ENCODE measurements at places on chromosomes 1 and 21. TPM values are rescaled to one million over a fixed set of nuclear protein-coding genes. Genes with fewer than 3 reads are reported as not detected.
A peak's percentile ranks its signal among the peaks of the same experiment; 100 is the strongest.

DNA sequence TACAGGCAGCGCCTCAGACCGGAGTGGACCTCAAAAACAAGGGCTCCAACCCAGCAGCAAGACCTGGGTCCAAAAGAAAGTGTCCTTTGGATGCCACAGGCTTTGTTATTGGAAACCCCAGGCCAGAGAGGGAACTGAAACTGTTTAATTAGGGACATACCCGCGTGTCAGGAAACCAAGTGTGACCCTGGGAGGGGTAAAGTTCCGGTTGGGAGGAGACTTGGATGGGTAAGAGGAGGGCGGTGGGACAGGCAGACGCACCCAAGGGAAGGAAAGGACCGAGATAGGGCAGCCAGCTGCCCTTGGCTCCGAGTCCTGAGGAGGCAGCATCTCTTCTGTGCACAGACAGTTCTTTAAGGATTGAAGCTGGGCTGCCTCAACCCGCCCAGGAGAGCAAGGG, 71.4 kb downstream of the CDC7 start:
- no peak for DNase-seq
- H3K27ac ChIP-seq, result no peak overlapping the region
- H3K4me1 ChIP-seq, result no peaks in the 10 kb centered on the region

- DNase-seq, result no peak
- no peaks in the 10 kb centered on the region for H3K4me1 ChIP-seq
- H3K4me3 ChIP-seq, result no peak overlapping the region
Measured at GRCh38 chr1:160370561-160371345, 3.9 kb downstream of the NHLH1 start.

Gene MTARC1
- polyA plus RNA-seq, result 2.8 TPM

Gene C1orf53
- 7.5 TPM for polyA plus RNA-seq

- no peaks in the 10 kb centered on the region for H3K36me3 ChIP-seq
- H3K27ac ChIP-seq, result no peak overlapping the region
- H3K27me3 ChIP-seq, result no peaks in the 10 kb centered on the region
- no peak overlapping the region for H3K4me3 ChIP-seq
Measured at GRCh38 chr1:228284148-228284495, 76.3 kb downstream of the OBSCN start.

DNA sequence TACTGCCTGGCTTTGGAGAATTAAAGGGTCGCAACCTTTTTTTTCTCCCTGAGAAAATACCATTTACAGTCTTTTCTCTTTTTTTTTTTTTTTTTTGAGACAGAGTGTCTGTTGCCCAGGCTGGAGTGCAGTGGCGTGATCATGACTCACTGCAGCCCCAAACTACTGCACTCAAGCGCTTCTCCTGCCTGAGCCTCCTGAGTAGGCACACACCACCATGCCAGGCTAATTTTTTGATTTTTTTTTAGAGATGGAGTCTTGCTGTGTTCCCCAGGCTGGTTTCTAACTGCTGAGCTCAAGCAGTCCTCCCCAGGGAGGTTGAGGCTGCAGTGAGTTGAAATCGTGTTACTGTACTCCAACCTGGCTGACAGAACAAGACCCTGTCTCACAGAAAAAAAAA, 24.6 kb downstream of the UBE4B start:
- no peak for DNase-seq
- no peaks in the 10 kb centered on the region for H3K27me3 ChIP-seq
- peaks cover 11% of the 10 kb centered on the region for H3K4me1 ChIP-seq
- no peaks in the 10 kb centered on the region for H3K36me3 ChIP-seq
- H3K27ac ChIP-seq, result no peak overlapping the region

- no peak for DNase-seq
- no peaks in the 10 kb centered on the region for H3K36me3 ChIP-seq
- no peaks in the 10 kb centered on the region for H3K27me3 ChIP-seq
- no peak overlapping the region for H3K4me3 ChIP-seq
- H3K4me1 ChIP-seq, result peaks cover 17% of the 10 kb centered on the region
- no peak overlapping the region for H3K27ac ChIP-seq
Measured at GRCh38 chr1:64545118-64545843, 75.4 kb downstream of the CACHD1 start.

- no peaks in the 10 kb centered on the region for H3K36me3 ChIP-seq
- peaks cover 20% of the 10 kb centered on the region for H3K4me1 ChIP-seq
- no peak overlapping the region for H3K4me3 ChIP-seq
- no peaks in the 10 kb centered on the region for H3K27me3 ChIP-seq
- no peak for DNase-seq
Measured at GRCh38 chr1:153509729-153510354, 25.9 kb downstream of the S100A6 start.

DNA sequence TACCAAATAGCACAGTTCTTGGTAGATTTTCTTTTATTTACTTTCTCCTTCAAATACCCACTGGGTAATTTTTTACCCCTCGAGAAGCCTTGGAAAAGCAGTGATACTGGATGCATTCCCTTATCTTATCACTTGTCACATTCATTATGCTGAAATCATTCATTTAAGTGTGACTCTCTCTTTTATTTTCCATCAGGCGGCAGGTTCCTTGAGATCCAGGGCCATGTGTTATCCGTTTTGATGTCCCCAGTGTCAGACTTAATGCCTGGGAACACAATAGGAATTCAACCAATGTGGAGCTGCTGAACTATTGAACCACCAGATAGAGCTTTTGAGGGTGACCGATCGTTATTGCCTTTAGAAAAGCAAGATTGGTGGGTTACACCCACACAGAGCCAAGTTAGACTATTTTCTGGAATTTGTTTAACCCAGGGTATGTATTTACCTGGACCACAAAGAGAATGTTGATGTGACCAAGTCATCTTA, 51.5 kb upstream of the ATP5PO start:
- DNase-seq, result no peak
- H3K36me3 ChIP-seq, result no peaks in the 10 kb centered on the region
- H3K4me3 ChIP-seq, result no peak overlapping the region
- H3K4me1 ChIP-seq, result peaks cover 2% of the 10 kb centered on the region
- H3K27me3 ChIP-seq, result no peaks in the 10 kb centered on the region

DNA sequence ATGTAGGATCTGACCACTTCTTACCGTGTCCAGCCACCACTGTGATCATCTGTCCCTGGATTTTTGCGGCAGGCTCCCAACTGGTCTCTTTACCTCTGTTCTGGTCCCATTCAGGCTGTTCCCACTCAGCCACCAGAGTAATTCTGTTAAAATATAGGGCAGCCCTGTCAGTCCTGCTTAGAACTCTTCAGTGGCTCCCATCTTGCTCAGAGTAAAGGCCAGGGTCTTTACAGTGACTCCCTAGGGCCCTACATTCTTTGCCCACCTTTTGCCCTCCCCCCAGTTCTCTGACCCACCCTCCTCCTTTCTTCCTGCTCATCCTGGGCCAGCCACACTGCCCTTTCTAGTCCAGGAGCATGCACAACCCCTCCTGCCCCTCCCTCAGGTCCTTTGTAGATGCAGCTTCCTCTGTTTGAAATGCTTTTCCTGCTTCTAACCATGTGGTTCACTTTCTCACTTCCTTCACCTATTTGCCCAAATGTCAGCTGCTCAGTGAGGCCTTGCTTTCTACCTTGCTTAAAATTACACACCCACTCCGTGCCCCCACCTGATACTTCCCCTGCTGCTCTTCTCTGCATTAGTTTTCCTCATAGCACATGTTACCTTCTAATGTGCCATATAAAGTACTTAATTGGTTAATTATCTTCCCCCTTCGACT, 7.8 kb downstream of the UBIAD1 start:
- no peaks in the 10 kb centered on the region for H3K27me3 ChIP-seq
- no peak for DNase-seq
- no peak overlapping the region for H3K4me3 ChIP-seq
- no peaks in the 10 kb centered on the region for H3K36me3 ChIP-seq

DNA sequence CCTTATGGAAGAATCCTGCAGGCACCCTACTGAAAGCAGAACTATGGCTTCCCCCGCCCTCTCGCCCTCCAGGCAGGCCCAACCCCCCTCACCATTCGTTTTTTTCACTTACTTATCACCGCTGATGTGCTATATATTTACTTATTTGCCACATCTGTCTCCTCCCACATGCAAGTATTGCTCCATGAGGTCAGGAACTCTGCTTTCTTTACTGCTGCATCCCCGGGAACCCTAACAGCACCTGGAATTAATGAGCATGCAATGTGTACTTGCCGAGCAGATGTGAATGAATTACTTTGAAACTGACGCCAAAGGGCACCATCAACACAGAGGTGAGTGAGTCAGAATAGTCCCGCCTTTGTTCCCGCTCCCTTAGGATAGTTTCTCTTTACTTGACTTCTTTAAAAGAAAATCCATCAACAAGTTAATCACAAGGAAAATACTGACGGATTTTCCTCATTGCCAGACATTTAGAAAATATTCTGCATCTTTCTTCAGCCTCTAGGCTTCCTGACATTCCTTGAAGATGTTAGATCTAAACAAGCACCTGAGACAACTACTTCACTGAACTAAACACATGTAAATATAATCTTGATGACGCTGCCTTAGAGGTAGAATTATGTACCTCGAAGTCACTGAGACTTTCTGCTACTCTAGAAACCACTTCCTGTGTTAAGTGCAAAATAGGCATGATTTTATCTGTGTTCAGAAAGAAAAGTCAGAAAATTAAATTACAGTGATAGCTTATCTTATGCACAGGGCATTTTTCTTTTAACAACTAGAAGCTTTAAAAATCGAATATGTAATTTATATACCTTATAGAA, 17.5 kb upstream of the RAB4A start:
- DNase-seq, result no peak
- no peak overlapping the region for H3K4me3 ChIP-seq
- H3K36me3 ChIP-seq, result no peaks in the 10 kb centered on the region
- no peak overlapping the region for H3K27ac ChIP-seq

DNA sequence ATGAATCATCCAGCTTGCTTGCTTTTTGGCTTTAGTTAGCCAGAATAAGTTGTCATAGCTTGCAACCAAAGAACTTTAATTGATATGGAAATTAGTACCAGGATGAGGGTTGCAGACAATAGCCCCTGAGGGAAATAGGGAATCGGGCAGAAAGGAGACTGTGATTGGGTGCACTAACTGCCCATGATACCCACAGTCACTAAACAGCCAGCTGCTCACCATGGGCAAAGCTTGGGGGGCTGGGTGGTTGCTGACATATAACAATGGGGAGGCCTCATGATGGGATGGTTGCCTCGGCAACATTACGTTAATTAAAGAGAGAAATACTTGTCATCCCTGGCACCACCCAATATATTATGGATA, 17.8 kb upstream of the PLA2G2E start:
- no peaks in the 10 kb centered on the region for H3K27me3 ChIP-seq
- H3K36me3 ChIP-seq, result no peaks in the 10 kb centered on the region
- DNase-seq, result no peak
- no peaks in the 10 kb centered on the region for H3K4me1 ChIP-seq
- H3K27ac ChIP-seq, result no peak overlapping the region

Gene COQ8A
- polyA plus RNA-seq, result 37.5 TPM

- no peaks in the 10 kb centered on the region for H3K4me1 ChIP-seq
- no peaks in the 10 kb centered on the region for H3K27me3 ChIP-seq
- no peaks in the 10 kb centered on the region for H3K36me3 ChIP-seq
Measured at GRCh38 chr1:51799372-51799771, 79.2 kb downstream of the NRDC start.

Gene LCE1B
- not detected for polyA plus RNA-seq

GRCh38 chr1:7899741-7900140, 40.9 kb downstream of the TNFRSF9 start:
- no peaks in the 10 kb centered on the region for H3K36me3 ChIP-seq
- no peak overlapping the region for H3K4me3 ChIP-seq
- H3K27ac ChIP-seq, result no peak overlapping the region
- H3K4me1 ChIP-seq, result peaks cover 2% of the 10 kb centered on the region
- no peaks in the 10 kb centered on the region for H3K27me3 ChIP-seq

Gene LCE2C
- polyA plus RNA-seq, result not detected

DNA sequence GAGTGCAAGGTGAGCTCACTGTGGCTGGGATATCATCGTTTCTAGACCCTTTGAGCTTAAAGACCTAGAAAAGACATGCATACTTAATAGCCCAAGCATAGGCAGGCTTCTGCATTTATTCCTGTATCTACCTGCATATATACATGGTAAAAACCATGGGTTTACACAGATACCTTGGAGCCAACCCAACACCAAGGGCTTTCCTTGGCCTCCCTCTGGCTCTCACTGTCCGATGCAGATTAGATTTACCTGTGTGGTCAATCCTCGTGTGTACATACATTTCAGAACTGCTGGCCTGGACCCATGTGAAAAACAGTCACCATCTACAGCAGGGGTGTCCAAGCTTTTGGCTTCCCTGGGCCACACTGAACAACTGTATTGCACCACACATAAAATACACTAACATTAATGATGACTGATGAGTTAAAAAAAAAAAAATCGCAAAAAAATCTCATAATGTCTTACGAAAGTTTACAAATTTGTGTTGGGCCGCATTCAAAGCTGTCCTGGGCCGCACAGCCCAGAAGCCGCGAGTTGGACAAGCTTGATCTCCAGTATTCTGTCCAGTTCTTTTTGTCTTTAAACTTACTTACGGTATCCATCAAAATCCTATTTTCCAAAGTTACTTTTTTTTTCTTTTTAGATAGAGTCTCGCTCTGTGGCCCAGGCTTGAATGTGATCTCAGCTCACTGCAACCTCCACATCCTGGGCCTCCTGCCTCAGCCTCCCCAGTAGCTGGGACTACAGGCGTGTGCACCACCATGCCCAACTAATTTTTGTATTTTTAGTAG, 43.5 kb downstream of the WDR4 start:
- no peak overlapping the region for H3K27ac ChIP-seq
- no peaks in the 10 kb centered on the region for H3K36me3 ChIP-seq
- DNase-seq, result no peak
- peaks cover 2% of the 10 kb centered on the region for H3K4me1 ChIP-seq
- H3K4me3 ChIP-seq, result no peak overlapping the region
- no peaks in the 10 kb centered on the region for H3K27me3 ChIP-seq

DNA sequence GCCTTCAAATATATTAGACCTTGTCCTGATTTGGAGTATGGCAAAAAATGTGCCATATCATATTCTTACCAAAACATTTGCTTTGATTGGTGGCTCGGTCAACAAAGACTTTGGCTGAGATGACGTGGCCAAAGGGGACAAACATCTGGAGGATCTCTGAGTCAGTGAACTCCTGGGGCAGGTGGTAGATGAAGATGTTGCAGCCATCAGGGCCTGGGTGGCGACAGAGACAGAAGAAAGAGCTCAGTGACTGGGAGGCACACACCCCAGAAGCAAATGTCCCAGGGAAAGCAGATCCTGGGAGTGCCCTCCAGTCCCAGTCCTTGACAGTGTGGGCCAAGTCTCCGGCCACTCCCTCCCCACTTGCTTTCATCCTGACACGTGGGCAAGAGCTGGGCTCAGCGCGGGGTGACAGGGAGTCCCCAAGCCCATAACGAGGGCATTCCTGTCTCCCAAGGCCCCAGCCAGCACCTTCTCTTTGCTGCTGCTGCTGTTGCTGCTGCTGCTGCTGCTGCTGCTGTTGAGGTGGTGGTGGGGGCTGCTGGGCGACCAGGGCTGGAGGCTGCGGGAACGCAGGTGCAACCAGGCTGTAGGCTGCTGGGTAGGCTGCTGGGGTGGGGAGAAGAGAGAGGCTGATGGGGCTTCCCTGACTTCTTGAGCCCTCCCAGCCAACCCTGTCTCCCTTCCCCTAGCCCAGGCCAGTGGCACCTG, 10.7 kb downstream of the CELF3 start:
- H3K27me3 ChIP-seq, result no peaks in the 10 kb centered on the region
- no peaks in the 10 kb centered on the region for H3K4me1 ChIP-seq
- H3K36me3 ChIP-seq, result no peaks in the 10 kb centered on the region

GRCh38 chr1:28602536-28603439, 10.7 kb downstream of the RAB42 start:
- DNase-seq, result peak; percentile 74
- H3K4me3 ChIP-seq, result no peak overlapping the region
- no peaks in the 10 kb centered on the region for H3K27me3 ChIP-seq
- no peaks in the 10 kb centered on the region for H3K36me3 ChIP-seq
- H3K27ac ChIP-seq, result peak overlapping the region; percentile 14

GRCh38 chr21:25909341-25909740, 174.6 kb downstream of the GABPA start:
- no peaks in the 10 kb centered on the region for H3K36me3 ChIP-seq
- no peak for DNase-seq
- H3K27ac ChIP-seq, result no peak overlapping the region
- H3K4me3 ChIP-seq, result no peak overlapping the region
- H3K4me1 ChIP-seq, result no peaks in the 10 kb centered on the region
